HT1080 (cell line): ENCODE measurements at places on chromosomes 3 and 15. TPM values are rescaled to one million over a fixed set of nuclear protein-coding genes. Genes with fewer than 3 reads are reported as not detected.

The SKIL gene
- 26.0 and 34.8 TPM in 2 replicates for total RNA-seq

DNA sequence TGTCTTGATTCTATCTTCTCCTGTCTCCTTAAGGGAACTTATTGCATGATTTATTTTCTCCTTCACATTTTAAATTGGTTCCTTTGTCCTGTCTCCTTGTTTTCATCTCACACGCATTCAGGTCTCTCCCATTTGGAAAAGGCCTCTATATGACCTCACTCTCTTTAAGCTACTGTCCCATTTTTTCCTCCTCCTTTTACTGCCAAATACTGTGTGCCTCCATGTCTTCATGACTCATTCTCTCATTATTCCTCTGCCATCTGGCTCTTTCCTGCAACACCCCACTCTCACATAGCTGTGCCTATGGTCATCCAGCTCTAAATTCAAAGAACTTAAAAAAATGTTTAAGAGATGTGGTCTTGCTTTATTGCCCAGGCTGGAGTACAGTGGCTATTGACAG lies 48.0 kb downstream of the TYRO3 start:
- peak; percentile 85 for DNase-seq

DNA sequence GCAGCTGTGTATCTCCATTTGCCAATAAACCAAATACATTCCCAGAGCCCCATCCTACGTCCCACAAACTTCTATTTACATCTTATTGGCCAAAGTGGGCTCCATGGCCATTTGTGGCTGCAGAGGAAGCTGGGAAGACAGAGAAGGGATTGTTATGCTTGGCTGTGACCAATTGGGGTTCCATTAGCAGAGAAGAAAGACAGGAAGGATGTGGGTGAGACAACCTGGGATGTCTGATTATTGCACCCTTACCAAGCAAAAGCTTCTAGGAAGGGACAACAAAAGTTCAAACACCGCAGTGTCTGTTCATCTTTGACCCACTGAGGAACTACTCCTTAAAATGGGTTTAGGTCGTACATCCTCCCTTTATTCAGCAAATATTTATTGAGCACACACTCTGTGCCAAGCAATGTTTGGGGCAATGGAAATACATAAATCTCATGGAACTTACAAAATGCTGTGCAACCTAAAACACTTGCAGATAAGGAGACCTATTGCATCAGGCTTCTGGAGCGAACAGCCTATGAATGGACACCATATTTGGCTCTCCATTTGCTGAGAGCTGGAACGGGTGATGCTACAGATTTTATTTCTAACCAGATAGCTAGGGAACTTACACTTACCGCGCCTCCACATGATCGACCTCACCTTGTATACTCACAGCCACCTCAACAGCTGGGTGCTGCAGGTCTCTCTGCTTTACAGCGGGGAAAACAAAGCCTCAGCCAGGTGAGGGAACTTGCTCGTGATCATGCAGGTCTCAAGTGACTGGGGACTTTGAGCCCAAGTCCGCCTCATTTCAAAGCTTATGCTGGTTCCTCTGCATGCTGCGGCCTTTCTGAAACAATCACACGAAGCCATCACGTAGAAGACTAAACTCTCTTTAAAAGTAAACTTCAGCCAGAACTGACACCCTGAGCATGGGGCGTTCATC lies 21.4 kb upstream of the NR2E3 start:
- DNase-seq = peak; percentile 28

- no peak for DNase-seq
Measured at GRCh38 chr3:12981306-12982275, 91.6 kb downstream of the IQSEC1 start.

The KBTBD8 gene
- total RNA-seq = 3.6 and 4.2 TPM in 2 replicates

The CEMIP gene
- total RNA-seq = 1.7 and 2.3 TPM in 2 replicates
